Testis (tissue), 5 donors: ENCODE measurements at places on chromosomes 13 and 19. TPM values are rescaled to one million over a fixed set of nuclear protein-coding genes. Genes with fewer than 3 reads are reported as not detected.

DNA sequence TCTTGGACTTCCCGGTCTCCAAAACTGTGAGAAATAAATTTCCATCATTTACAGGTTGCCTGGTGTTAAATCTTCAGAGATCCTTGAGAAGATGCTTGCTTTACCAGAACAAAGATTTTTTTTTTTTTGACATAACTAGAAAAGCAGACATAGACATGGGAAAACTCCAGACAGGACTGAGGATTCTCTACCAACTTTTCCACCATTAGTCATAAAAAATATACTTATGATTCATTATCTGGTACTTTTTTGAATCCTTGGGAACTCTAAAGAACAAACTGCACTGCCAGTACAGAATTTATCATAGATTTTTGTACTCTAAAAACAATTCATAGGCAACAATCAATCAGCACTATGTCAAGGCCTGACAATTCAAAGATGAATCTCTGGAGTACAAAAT lies 487.6 kb downstream of the EFNB2 start:
- DNase-seq = no peak
- H3K27me3 ChIP-seq = no peaks in the 10 kb centered on the region
- no peaks in the 10 kb centered on the region for H3K36me3 ChIP-seq
- H3K27ac ChIP-seq = no peak overlapping the region

Gene C1QTNF9B
- total RNA-seq = 4.2 TPM

DNA sequence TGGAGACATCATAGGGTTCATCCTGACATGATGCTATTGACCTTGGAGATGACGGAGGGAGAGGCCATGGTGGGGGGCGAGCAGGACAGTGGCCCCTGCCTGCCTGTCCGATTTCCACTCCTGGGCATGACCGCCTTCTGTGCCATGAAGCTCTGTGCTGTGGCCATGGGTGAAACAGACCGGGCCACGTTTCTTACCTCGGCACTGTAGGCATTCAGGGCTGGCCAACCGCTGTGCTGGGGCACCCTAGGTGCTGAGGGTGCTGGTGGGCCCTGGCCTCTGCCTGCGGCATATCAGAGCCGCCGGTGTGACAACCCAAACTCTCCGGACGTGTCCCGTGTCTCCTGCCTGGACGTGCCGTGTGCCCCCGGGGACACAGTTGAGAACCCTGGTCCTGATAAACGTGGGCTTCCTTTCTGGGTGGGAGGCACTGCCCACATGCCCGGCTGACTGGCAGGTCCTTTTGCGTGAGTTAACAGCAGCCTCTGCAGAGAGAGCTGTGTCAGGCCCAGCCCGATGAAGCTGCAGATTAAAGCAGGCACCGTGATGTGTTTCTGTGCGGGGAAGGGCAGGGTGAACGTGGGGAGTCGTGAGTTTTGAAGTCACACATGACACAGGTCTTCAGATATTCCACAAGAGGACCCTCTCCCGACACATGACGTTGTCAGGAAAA lies 46.5 kb downstream of the TMEM255B start:
- peaks cover 3% of the 10 kb centered on the region for H3K4me1 ChIP-seq
- no peak overlapping the region for H3K27ac ChIP-seq
- no peak overlapping the region for H3K4me3 ChIP-seq
- no peaks in the 10 kb centered on the region for H3K36me3 ChIP-seq
- DNase-seq = no peak

GRCh38 chr13:110353339-110353977 lies 46.4 kb downstream of the COL4A2 start:
- no peak overlapping the region for H3K27ac ChIP-seq
- peaks cover 6% of the 10 kb centered on the region for H3K4me1 ChIP-seq
- H3K36me3 ChIP-seq = no peaks in the 10 kb centered on the region
- no peak overlapping the region for H3K4me3 ChIP-seq
- no peaks in the 10 kb centered on the region for H3K27me3 ChIP-seq
- no peak for DNase-seq

DNA sequence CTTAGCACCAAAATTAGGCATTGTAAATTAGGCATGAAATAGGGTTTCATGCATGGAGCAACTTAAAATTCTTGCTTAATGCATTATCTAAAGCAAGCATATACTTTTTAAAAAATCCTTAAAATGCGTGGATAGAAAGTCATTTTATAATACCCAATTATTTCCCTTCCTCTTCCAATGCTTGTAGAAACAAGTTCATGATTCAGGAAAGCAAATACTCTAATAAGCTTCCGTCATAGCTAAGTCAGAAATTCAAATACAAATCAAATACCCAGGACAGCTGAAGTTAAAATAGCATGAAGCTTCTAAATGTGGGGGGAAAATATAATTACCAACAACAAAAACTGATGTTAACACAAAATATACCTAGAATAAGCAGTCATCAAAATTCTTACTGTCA lies 89.1 kb downstream of the COL4A1 start:
- H3K36me3 ChIP-seq = no peaks in the 10 kb centered on the region

DNA sequence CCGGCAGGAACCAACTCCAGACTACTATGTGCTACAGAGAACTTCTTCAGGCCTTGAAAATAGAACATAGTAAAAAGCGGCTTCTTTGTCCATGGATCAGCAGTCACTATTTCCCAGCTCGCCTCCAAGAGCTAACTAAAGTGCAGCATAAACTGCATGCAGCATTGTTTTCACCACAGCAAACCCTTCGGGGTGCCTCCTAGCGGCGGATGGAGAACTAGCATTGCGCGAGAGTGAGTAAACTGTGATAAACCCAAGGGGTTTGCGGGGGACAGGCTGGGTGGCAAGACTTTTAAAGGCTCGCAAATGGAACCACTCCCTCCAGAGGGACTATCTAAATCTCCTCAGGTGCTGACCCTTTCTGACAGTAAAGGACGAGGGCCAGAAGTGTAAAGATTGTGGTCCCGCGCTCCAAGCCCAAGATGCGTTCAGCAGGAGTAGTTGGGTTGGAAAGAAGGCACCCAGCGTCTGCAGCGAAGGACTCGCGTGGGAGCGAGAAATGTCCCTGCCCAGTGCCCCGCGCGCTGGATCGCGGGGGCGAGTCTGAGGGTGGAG lies 21.5 kb upstream of the SGCG start:
- H3K27me3 ChIP-seq = no peaks in the 10 kb centered on the region
- H3K4me3 ChIP-seq = peak overlapping the region; percentile 34
- H3K4me1 ChIP-seq = no peaks in the 10 kb centered on the region
- H3K36me3 ChIP-seq = no peaks in the 10 kb centered on the region
- peak; percentile 66 for DNase-seq

DNA sequence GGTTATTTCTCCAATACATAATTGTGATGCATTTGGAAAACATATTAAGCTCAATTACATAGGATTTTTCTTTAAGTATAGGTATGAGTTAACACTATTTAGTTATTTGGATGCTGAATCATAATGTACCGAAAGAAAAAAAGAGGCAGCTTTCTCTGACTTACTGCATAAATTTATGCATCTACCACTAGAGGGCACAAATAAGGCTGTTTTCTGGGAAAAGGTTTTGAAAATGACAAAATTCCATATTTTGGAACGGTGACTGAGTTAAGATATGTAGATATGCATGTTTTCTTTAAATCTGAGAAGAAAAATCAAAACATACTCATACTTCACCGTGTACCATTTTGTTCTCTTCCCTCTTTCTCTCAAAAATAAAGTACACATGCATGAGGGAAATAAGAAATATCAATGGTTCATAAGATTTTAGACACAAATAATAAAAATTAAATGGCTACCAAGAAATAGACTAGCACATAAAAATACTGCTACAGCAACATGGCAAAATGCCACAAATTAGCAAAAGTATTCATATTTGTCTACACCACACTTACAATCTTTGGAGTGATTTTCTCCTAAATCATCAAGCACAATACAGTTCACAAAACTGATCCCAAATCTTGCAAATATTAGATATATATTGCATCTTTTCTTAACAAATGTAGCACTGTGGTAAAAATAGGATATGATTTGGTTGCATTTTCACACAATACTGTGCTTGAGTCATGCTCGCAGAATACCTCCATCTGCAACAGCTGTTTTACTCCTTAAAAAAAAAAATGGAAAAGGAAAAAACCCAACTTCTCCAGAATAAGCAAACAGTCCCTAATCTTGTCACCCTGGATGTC lies 260.0 kb downstream of the FGF14 start:
- no peak overlapping the region for H3K27ac ChIP-seq
- no peak for DNase-seq
- H3K4me1 ChIP-seq = no peaks in the 10 kb centered on the region
- no peak overlapping the region for H3K4me3 ChIP-seq

DNA sequence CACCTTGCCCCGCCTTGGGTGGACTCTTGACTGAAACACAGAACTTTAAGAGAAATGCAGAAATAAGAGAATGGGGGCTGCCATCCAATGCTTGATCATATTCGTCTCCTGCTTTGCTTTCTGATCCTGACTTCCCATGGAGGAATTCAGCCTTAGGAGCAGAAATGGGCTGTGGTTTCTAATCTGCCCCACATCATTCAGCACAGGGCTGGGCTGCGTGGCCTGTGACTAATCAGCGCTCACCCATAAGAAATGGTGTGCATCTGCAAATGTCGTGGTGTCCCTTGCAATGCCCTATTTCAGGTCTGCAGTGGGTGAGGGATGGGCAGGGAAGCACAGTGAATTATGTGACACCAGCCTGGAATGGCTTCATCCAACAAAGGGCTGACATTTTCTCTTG lies 60.7 kb upstream of the URI1 start:
- H3K4me1 ChIP-seq = peaks cover 5% of the 10 kb centered on the region
- no peaks in the 10 kb centered on the region for H3K36me3 ChIP-seq
- no peak overlapping the region for H3K4me3 ChIP-seq
- H3K27me3 ChIP-seq = no peaks in the 10 kb centered on the region
- DNase-seq = no peak

Gene ERFL
- 2.2 TPM for total RNA-seq

Gene PSG2
- not detected for total RNA-seq

Gene ZNF284
- total RNA-seq = 1.0 TPM

- H3K36me3 ChIP-seq = no peaks in the 10 kb centered on the region
- H3K27me3 ChIP-seq = no peaks in the 10 kb centered on the region
- H3K4me3 ChIP-seq = peak overlapping the region; percentile 98
- H3K4me1 ChIP-seq = peaks cover 13% of the 10 kb centered on the region
Observed at GRCh38 chr19:2329149-2329478, 630 bp downstream of the SPPL2B start.

- DNase-seq = peak; percentile 42
- H3K4me1 ChIP-seq = peaks cover 2% of the 10 kb centered on the region
- H3K27ac ChIP-seq = no peak overlapping the region
- no peaks in the 10 kb centered on the region for H3K36me3 ChIP-seq
- no peak overlapping the region for H3K4me3 ChIP-seq
- no peaks in the 10 kb centered on the region for H3K27me3 ChIP-seq
Observed at GRCh38 chr19:6047741-6048251, 62.5 kb downstream of the RFX2 start.

GRCh38 chr13:46995874-46996273 lies 99.0 kb upstream of the HTR2A start:
- no peak overlapping the region for H3K4me3 ChIP-seq
- H3K36me3 ChIP-seq = no peaks in the 10 kb centered on the region
- H3K4me1 ChIP-seq = no peaks in the 10 kb centered on the region
- DNase-seq = no peak
- H3K27me3 ChIP-seq = no peaks in the 10 kb centered on the region

DNA sequence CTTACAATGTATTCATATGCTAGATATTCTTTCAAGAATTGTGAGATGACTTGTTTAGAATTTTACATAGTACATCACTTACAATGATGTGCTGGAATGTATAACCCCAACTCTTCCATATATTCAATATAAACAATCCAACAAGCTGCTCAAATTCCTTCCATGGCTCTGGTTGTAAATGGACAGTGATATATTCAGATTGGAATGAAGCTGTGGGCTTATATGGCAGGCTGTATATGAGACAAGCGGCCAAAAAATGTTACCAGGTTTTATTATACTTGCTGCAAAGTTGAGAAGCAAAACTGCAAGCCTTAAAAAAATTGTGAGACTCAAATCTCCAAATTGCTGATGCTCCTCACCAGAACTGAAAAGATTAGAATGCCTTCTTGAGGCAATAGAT lies 83.6 kb upstream of the KLF12 start:
- DNase-seq = no peak
- H3K36me3 ChIP-seq = no peaks in the 10 kb centered on the region
- H3K27me3 ChIP-seq = no peaks in the 10 kb centered on the region
- no peak overlapping the region for H3K27ac ChIP-seq
- H3K4me1 ChIP-seq = no peaks in the 10 kb centered on the region

- H3K36me3 ChIP-seq = no peaks in the 10 kb centered on the region
- no peak overlapping the region for H3K4me3 ChIP-seq
- H3K4me1 ChIP-seq = peaks cover 6% of the 10 kb centered on the region
- H3K27ac ChIP-seq = no peak overlapping the region
- DNase-seq = peak; percentile 89
- no peaks in the 10 kb centered on the region for H3K27me3 ChIP-seq
Observed at GRCh38 chr19:29694669-29695627, 20.1 kb downstream of the C19orf12 start.

DNA sequence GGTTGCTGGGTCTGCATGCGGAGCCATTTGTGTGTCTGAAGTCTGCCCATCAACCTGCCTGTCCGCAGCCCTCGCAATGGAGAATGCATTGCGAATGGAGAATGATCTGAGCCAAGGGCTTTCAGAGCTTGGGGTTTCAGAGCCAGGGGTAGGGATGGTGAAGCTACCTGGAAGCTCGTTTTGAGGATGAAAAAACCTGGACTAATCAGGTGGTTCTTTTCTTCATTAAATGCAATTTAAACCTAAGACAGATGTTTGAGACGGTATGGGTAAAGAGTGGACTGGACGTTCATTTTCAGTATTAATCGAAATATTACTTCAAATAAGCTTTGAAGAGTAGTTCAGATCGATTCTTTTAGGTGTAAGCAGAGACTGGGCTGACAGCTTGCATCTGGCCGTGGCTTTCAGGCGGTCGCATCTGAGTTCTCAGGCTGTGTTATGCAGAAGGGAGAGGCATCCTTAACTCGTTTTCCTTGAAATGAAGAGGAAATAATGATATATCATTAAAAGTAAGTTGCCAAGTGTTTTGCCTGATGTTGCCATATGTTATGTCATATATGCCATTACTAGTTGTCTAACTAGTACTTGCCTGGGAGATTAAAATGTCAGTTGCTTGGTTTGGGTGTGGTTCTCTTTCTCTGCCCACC lies 801 bp downstream of the MCF2L start:
- peaks cover 16% of the 10 kb centered on the region for H3K4me1 ChIP-seq
- no peaks in the 10 kb centered on the region for H3K36me3 ChIP-seq
- H3K27me3 ChIP-seq = no peaks in the 10 kb centered on the region
- DNase-seq = no peak
- peak overlapping the region; percentile 50 for H3K4me3 ChIP-seq

DNA sequence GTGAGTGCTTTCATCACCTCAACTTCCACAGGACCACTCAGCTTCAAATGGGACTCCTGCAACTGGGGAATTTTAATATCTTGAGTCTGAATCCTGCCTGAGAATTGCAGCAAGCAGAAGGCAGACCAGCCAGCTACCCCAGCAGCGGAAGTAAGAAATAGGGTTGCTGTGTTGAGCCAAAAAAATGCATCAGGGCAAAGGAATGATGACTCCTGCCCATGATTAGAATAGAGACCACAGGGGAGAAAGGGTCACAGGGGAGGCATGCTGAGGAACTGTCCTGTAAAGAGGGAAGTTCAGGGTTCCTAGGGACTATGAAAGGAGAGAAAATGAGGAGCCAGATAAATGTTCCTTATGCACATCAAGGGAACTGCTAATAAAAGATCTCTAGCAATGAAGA lies 370.2 kb downstream of the KCTD12 start:
- H3K27ac ChIP-seq = no peak overlapping the region
- no peak for DNase-seq
- no peak overlapping the region for H3K4me3 ChIP-seq
- H3K27me3 ChIP-seq = no peaks in the 10 kb centered on the region
